Activated CD8-positive, alpha-beta memory T cell treated with anti-CD3 and anti-CD28 coated beads, Interleukin-2, amount 50 U/mL, for 48 hours (primary cell): ENCODE measurements at places on chromosomes 11 and 22.

- DNase-seq: no peak
Measured at GRCh38 chr11:121807051-121807450, 309.0 kb downstream of the BLID start.

- no peak for DNase-seq
Measured at GRCh38 chr11:90284171-90284570, 61.3 kb upstream of the CHORDC1 start.

DNA sequence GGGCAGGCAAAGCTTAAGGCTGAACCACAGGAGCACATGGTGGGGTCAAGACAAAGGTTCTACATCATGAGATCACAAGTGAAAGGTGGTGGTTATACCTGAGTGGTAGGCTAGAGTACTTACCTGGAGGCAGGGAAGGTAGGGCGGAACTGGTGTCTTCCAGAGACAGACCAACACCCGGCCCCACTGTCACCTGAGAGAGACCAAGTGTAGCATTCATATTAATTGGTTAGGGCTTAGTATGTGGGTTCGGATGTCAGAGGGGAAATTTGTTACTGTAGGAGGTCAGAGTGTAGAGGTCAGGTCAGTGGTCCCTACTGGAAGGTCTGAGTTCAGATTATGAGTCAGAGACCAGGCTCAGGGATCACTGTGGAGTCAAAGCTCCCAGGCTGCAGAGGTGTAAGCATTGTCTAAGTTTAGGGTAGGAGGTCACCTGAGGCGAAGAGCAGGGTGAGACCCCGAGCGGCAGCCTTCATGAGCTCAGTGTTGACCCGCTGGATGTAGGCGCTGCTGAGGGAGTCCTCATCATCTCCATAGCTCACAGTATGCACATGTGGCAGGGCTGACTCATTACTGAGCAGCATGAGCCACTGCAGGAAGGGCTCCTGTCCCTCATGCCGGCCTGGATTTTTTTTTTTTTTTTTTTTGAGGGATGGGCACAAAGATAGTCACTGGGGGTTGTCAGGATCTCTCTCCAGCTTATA, 3.2 kb downstream of the TPP1 start:
- no peak for DNase-seq

- DNase-seq: no peak
Measured at GRCh38 chr11:75635066-75635862, 33.6 kb downstream of the MAP6 start.

GRCh38 chr22:46433318-46433717, 97.8 kb downstream of the TRMU start:
- no peak for DNase-seq

DNA sequence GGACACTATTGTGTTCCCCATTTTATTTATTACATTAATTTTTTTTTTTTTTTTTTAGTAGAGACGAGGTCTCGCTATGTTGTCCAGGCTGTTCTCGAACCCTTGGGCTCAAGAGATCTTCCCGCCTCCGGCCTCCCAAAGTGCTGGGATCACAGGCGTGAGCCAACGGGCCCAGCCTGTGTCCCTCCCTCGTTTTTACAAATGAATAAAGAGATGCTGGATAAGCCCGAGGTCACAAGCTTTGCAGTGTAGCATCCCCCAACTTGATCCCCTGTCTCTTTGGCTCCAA, 297 bp upstream of the MTFP1 start:
- no peak for DNase-seq

DNA sequence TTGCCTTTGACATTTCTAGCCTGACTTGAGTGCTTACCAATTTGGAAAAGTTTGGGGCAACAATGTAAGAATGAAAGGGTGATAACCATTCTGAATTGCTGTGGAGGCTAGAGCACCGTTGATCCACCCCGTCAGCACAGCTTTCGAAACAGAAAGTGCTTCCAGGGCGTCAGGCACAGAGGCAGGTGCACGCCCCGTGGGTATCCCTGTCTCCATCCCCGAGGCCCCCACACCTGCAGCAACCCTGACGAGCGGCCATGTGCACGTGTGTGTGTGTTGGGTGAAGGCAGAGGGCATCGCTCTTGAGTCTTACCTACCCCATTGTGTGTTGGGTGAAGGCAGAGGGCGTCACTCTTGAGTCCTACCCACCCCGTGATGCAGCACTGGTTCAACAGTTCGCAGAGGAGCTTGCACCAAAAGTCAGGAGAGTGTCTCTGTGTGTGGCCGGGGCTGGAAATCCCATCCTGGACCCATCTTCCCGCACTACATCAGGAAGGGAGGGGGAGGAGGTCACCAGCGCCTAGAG, 404.5 kb downstream of the BRD1 start:
- peak; percentile 22 for DNase-seq

- DNase-seq: no peak
Measured at GRCh38 chr22:19193879-19194278, 15.3 kb upstream of the SLC25A1 start.

DNA sequence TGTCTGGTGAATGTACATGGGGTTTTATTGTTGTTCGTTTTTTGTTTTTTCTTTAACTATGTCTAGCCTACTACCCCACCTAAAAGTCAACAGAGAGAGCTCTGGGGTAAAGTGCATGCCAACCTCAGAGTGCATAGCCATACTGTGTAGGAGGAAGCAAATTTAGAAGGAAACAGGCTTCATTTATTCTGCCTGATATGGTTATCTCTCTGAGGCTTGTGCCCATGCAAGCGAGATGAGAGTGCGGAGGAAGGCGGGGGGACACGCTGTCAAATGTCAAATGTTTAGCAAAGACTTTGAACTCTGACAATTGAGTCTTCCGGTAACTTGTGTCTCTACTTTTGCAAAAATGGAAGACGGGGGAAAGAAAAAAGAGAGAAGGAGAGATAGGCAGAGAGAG, 295.5 kb downstream of the ETS1 start:
- DNase-seq: no peak

GRCh38 chr22:29095459-29095858, 22.6 kb downstream of the KREMEN1 start:
- no peak for DNase-seq

GRCh38 chr22:37566903-37567798, 6.9 kb downstream of the CDC42EP1 start:
- peak; percentile 98 for DNase-seq

DNA sequence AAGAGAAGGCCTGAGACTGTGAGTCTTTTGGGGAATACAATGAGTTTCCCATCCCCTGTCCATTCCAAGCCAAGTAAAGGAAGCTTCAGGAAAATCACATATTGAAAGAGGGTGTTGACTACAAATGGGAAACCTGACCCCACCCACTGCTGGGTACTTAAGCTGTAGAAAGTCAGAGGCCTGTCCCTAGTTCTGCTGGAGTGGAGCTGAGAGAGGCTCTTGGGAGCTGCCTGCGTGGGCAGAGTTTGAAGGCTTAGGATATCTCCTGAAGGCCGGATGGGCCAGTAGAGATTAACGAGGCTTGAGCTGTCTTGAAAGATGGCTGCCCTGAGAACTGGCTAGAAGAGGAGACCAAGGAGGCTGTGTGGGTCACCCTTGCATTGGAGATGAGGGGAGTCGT, 176.2 kb upstream of the NECTIN1 start:
- DNase-seq: no peak

DNA sequence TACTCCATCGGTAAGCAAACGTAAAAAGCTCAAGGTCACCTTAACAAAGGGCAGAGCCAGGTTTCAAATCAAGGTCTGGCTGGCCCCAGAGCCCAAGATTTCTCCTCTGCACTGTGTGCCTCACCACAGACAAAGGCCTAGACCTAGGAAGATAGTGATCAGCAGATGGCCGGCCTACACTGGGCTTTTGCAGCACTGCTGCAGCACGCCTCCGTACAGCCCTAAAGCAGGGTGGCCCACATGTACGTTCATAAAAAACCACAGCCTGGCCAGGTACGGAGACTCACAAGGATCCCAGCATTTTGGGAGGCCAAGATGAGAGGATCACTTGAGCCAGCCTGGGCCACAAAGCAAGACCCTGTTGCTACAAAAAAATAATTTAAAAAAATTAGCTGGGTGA, 106.3 kb upstream of the PITPNB start:
- DNase-seq: peak; percentile 22

DNA sequence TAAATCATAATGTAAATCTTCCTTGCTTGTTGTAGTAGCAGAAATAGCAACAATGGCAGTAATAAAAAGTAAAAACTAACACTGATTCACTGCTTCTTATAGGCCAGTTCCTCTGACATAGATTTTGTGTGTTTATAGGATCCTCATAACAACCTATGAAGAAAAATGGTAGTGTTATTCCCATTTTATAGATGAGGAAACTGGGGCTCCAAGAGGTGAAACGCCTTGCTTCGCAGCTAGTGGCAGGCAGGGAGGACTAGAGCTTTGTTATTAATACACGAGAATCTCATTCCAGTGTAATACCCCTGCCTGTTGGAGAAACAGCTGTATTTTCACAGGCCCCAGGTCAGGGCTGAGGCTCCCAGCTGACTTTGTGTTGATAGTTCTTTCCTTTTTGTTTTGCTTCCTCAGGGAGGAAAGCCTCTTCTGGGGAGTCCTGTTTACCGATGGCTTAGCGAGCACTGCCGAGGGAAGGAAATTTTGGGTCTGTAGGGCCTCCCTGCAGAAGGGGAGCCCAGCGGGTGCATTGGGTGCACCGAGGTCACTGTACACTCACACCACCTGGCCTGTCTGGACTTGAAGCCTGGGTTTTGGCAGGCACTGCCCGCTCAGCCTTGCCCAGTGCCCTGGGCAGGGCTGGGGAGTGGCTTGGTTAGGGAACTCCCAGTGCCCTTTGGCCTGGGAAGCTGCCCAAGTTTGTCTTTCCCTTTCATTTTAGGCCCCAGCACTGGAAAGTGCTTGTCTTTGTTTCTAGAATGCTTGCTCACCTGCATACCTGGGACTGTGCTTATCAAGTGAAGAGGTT, 13.5 kb downstream of the KIAA1671 start:
- no peak for DNase-seq

DNA sequence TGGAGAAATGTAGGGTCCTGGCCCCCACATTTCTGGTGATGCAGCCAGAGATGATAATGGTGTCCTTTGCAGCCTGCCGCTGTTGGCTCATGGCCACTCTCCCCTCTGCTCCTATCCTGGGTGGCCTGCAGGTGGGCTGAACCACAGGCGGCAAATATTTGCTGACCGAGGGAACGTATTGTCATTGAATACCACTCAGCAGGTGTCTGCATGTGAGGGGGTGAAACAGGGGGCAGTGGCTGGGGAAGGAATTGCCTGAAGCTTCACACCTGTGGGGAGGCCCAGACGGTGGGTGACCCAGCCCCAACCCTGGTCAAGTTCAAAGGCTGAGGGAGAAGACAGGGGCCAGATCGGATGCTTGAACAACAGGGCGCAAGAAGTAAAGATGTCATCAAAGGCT, 73.3 kb upstream of the WNT11 start:
- DNase-seq: no peak

- no peak for DNase-seq
Measured at GRCh38 chr22:47929073-47929472, 1166.6 kb downstream of the TBC1D22A start.

DNA sequence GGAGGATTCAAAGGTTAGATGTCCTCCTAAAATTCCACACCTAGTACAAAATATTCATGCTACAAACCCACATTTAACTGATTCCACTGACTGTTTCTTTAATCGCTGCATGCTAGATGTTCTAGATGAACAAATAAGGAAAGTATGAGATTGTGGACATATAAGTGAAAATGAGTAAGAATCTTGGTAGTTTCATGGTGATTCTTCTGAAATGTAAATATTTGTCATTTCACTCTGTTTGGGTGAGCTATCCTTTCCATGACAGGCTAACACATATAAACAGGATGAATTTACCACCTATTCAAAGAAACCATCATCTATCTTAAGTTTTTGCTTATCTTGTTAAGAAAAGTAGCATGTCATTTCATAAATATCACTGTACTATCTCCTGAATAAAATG, 14.8 kb downstream of the OR5B3 start:
- no peak for DNase-seq

GRCh38 chr11:11217929-11218628, 135.0 kb downstream of the CSNK2A3 start:
- no peak for DNase-seq

GRCh38 chr11:67530282-67530592, 7.0 kb upstream of the CABP2 start:
- DNase-seq: no peak

GRCh38 chr11:97356144-97356543, 966.3 kb downstream of the JRKL start:
- DNase-seq: no peak

GRCh38 chr11:62360685-62361084, 23.4 kb downstream of the ASRGL1 start:
- DNase-seq: no peak

DNA sequence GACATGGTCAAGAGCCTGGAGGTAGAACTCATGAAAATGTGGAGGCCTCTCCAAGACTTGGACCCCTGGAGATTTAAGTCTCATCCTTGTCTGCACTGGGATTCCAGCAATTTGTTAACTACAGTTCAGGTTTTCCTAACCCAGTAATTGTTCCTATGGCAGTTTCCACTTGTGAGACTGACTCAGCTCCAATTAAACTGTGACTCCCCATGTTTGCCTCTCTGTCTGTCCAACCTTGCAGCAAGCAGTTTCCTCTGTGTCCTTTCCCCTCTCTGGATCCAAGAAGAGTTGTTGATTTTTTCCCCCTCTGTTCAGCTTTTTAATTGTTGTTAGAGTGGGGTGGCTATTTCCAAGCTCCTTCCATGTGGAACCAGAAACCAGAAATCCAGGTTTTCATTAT, 16.2 kb upstream of the ARHGAP20 start:
- no peak for DNase-seq

DNA sequence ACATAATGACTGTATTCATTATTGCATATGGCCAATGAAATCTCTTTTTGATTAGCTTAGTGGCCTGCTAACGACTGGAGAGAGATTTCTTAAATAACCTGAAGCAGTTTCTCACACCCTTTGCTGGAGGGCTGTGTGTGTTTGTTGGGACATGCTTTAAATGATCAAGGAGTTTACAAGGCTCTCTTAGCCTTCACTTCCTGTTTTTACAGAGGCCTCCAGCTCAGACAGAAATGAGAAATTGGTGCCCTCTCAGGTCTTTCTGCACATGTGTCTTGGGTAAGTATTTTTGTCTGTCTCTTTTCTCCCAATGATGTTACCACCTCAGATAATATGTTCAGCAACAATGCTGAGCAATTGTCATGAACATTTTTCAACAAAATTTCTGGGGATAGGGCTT, 884.4 kb upstream of the CNTN5 start:
- no peak for DNase-seq

DNA sequence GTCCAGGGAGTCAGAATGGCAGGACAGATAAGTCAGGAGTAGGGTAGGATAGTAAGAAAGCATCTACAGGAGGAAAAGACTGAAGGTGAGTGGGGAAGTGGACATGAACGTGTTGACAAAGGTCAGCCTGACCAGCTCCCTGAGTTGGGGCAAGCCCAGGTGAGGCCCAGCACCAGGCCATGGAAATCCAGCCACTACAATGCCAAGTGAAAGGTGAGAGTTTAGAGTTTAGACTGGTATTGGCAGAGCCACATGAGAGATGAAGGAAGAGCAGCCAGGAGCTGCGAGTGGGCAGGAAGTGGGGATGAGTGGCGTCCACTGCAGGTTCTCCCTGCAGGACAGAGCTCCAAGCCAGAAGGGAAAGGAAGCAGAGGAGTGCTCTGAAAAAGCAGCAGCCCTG, 16.5 kb upstream of the SMCO4 start:
- no peak for DNase-seq
